Stimulated activated CD4-positive, alpha-beta T cell treated with anti-CD3 and anti-CD28 coated beads, Interleukin-12 subunit alpha, Interleukin-12 subunit beta, amount 100 ng/mL, for 48 hours (primary cell): ENCODE measurements at places on chromosomes 7 and 10.

DNA sequence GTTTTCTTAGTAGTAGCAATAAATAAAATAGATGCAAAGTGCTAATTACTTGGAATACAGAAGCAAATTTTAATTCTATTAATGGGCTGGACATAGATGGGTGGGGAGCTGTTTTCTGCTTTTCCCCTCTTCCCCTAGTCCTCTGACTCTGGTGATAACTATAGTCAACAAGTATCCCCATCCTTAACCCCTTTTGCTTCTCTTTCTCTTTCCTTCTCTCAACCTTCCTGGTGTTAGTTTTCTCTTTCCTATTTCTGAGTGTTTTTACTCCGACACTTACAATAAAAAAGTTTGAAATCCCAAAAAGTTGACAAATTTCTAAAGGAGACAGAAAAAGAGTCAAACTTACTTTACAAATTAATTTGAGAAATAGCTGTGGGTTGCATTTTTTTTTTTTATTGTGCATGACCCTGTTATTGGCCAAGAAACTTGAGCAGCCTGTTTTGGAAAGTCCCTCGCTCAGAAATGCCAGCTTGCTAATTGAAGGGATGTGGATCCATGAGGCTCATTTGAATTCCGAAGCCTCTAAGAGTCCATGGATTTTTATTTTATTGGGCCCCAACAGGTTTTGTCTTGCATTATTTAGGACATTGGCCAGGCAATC is 2.4 kb downstream of the FAS start:
- no peak for DNase-seq

- no peak for DNase-seq
Measured at GRCh38 chr10:108184114-108184513, 1019.6 kb upstream of the SORCS1 start.

DNA sequence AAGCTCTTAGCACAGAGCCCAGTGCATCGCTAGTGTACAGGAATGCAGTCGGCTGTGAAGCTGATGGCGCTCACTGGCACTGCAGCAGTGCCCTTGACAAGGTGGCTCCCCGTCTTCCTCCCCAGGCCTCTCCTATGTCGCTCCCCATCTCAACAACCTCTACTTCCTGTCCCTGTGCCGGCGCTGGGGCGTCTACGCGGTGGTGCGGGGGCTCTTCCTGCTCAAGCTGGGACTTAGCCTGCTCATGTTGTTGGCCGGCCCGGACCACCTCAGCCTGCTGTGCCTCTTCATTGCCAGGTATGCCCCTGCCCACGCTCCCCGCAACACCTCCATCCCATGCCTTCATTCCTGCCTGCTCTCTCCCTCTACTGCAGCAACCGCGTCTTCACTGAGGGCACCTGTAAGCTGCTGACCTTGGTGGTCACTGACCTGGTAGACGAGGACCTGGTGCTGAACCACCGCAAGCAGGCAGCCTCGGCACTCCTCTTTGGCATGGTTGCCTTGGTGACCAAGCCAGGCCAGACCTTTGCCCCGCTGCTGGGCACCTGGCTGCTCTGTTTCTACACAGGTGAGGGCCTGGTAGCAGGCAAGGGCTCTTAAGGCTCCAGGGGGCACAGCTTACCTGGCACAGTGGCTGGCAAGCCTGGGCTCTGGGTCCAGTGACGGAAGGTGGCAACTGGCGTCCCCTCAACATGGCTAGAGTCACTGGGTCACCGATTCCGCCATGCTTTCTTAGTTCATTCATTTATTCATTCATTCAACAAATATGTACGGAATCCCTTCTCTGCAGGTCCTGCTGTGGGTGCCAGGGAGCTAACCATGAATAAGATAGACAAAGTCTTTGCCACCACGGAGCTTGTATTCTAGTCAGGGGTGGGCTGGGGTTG is 22.3 kb upstream of the C10orf95 start:
- DNase-seq, result no peak

DNA sequence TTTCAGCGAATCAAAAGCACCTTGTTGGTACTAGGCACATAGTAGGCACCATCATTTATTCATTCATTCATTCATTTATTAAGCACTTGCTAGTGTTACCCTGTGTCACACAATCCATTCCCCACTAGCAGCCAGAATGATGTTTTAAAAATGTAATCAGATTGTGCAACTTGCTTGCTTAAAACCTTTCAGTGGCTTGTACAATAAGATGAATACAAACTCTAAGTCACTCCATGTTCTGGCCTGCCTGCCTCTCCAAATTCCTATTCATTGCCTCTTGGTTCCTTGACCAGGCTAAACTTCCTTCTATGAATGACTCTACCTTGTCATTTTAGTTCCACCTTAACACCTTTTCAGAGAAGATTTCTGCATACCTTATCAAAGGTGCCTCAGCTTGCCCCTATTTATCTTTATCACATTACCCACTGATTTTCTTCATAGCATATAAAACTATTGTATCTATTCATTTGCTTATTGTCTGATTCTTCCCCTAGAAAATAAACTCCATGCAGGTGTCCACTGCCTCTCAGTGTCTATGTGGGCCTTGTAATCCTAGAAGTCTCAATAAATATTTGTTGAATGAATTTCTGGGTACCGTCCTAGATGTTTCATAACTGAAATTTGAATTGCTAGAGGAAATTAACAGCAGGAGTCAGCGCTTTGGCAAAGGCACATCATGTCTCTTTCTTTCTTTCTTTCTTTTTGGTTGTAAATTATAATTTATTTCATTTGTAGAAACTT is 169.5 kb downstream of the TMEM26 start:
- no peak for DNase-seq

DNA sequence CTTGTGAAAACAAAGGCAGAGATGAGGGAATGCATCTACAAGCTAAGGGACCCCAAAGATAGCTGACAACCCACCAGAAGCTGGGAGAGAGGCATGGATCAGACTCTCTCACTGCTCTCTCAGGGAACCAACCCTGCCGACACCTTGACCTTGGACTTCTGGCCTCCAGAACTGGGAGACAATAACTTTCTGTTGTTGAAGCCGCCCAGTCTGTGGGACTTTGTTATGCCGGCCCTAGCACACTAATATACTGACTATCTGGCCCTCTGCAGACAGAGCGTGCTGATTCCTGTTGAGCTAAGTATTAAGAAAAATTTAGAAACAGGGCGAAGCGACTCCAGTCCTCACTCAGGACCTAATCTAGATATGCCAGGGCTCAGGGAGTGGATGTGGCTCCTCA is 144.3 kb upstream of the TCF7L2 start:
- DNase-seq, result no peak

GRCh38 chr7:101094791-101095375 is 9.6 kb downstream of the TRIM56 start:
- DNase-seq, result peak; percentile 45

GRCh38 chr7:132179080-132179430 is 397.2 kb downstream of the PLXNA4 start:
- no peak for DNase-seq

DNA sequence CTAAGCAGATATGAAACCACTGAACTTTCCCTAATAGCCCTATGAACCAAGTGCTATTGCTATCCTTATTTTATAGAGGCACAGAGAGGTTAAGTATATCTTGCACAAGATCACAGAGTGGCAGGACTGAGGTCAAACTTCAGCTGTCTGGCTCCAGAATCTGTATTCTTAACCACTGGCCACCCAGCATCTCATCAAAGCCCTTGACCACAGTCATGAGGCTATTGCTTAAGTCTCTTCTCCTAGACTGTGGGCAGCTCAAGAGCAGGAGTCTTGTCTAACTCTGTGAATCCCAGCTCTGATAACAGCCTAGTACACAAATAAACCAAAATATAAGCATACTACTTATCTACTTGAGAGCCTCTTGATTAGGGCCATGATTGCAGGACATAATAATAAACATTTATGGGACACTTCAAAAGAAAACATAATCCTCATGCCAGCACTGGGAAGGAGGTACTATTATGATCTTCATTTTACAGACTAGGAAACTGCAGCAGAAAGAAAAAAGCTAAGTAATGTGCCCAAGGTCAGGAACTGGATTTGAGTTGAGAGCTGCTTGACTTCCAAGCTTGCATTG is 22.4 kb upstream of the SMC3 start:
- DNase-seq, result no peak

DNA sequence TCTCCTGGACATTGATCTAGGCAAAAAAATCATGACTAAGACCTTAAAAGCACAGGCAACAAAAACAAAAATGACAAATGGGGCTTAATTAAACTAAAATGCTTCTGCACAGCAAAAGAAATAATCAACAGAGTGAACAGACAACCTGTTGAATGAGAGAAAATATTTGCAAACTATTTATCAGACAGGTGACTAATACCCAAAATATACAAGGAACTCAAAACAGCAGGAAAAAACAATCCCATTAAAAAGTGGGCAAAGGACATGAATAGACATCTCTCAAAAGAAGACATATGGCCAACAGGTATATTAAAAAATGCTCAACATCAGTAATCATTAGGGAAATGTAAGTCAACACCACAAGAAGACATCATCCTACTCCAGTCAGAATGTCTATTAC is 166.8 kb downstream of the MTERF1 start:
- no peak for DNase-seq

GRCh38 chr7:84812021-84812420 is 374.8 kb downstream of the SEMA3D start:
- DNase-seq, result no peak

DNA sequence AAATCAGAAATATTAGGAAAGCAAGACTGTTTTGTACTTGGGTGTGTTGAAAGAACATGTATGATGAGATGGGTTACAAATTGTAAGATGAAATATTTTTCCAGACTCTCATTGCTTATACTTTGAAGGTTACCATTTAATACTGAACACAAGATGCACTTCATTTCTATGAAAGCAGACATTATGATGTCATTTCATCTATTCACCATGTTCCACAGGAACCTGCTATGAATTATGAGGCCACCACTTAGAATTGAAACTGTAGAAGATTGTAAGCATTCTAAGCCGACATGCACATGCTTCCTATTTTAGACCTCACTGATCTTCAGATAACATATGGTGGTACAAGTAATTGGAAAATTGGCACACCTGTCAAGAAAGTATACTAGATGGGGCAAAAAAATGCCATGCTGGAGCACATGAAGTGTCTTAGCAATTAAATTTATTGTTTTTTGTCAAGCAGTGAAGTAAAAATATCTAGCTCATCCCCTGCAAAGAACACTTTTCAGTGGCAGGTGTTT is 195.0 kb downstream of the PHF14 start:
- DNase-seq, result no peak

- no peak for DNase-seq
Measured at GRCh38 chr10:97936126-97936525, 86.5 kb downstream of the GOLGA7B start.
